ENCODE measurements at places on chromosomes 16 and 17.

- peak; percentile 55 for DNase-seq
Measured at GRCh38 chr17:50139950-50140885, 10.3 kb upstream of the SAMD14 start.

- DNase-seq: no peak
Measured at GRCh38 chr17:43574348-43574747, 28.2 kb upstream of the ETV4 start.

- DNase-seq: no peak
Measured at GRCh38 chr16:62041401-62041800, 5.2 kb upstream of the CDH8 start.

DNA sequence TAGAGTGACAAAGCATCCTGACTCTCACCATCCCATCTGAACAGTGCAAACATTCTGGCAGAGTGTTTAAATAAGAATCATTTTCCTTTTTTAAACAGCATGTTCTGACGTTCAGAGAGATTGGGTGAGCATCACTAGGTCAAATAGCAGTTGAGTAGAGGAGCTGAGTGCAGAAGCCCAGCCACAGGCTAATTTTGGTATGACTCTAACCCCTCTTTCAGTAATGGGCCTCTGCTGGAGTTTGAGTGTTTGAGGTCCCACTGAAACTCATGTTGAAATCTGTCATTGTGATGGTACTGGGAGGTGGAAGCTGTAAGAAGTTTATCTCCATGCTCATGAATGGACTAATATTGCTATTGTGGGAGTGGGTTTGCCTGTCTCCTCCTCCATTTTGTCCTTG, 194.4 kb downstream of the SALL1 start:
- no peak for DNase-seq

GRCh38 chr17:9021158-9021991, at the start of gene NTN1:
TSS of gene NTN1 (plus strand) at chr17:9021510. CDS start at chr17:9022374, 864 bp downstream.
- peak; percentile 28 for DNase-seq

- no peak for DNase-seq
Measured at GRCh38 chr16:8251727-8252126, 338.6 kb downstream of the TMEM114 start.

GRCh38 chr16:58586340-58587030, 43.1 kb downstream of the CNOT1 start:
- DNase-seq: no peak

- DNase-seq: peak; percentile 42
Measured at GRCh38 chr17:62703776-62704380, 76.4 kb downstream of the MRC2 start.

- no peak for DNase-seq
Measured at GRCh38 chr17:81000334-81000630, 8.6 kb downstream of the CHMP6 start.

DNA sequence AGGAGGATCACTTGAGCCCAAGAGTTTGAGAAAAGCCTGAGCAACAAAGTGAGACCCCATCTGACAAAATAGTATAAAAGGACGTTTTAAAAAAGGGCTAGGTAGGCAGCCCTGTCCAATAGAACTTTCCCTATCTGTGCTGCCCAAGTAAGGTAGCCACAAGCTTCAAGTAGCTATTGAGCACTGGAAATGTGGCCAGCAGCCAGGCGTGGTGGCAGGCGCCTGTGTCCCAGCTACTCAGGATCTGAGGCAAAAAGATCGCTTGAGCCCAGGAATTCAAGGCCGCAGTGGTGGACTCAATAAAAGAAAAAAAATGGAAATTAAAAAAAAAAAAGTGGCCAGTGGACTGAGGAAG, 1.5 kb upstream of the NQO1 start:
- DNase-seq: no peak

DNA sequence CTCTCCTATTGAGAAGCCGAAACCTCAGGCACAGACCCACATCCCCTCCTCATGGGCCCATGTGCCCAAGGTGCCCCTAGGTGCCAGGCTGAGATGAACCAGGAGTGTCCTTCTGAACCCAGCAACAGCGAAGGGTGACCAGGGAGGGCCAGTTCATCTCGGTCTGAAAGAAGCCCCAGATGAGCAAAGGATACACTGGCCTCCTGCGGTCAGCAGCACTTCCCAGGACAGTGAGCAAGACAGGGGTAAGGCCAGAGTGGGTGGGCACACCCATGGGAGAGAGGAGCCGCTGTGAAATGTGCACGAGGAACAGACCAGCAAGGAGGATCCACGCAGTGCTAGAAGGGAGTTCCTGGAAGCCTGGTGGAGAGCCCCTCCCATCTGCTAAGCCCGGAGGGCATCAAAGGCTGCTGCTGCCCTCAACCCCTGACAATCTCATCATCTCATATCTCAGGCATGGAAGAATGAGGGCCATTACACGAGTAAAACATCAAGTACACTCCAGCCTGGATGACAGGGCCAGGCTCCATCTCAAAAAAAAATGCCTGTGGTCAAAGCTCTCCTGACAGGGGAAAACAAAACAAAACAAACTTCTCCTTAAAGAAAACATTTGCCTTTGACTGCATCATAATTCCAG, 3.3 kb upstream of the HBZ start:
- no peak for DNase-seq

DNA sequence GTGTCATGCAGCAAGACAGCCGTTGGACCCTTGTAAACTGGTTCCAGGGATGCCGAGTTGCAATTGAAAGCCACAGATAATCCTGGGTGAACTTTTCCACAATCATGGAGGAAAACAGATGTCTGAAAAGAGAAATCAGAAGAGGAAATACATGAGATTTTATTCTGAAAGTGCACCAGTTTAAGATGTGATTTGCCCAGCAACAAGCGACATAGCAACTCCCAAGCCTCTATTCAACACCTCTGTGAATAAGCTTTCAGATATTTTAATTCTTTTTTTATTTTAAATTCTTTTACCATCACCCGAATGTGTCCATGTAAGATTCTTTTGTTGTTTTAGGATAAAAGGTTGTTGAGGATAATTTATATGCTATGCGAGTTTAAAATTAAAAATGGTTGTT, 46.0 kb downstream of the PKD1L3 start:
- DNase-seq: no peak

GRCh38 chr16:88672776-88673175, 9.9 kb upstream of the MVD start:
- no peak for DNase-seq

DNA sequence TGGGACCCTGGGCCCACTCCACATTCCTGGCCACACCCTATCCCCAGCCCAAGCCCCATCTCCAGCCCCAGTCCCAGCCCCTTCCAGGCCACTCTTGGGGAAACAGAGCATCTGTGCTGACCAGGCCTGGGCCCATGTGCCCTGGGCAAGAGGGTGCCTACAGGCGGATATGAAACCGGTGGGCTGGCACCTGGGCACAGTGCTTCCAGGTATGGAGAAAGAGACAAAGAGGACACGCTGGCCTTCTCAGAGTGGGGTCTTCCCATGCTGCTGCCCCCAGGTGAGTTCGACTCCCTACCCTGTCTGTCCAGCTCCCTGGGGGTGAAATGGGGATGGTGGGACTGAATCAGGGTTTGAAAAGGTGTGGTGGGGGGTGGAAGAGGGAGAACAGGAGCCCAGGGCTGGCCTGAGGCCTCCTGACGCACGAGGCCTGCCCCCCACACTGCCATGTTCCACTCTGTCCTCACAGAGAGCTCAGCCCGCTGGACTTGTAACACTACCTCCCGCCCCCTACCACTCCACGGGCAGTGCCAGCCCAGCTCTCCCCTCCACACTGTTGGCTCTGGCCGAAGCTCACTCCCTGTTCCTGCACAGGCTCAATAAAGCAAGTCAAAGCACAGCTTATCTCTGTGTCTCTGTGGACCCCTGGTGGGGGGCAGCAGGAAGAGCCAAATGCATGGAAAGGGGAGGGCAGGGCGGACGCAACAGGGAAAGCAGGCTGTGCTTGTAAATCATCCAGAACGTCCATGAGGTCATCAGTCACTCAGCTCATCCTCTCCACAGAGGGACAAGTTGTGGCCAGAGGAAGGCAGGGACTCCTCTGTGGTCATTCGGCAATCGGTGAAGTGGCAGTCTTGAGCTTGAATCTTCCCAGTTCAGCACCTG, 71.1 kb upstream of the TMEM97 start:
- DNase-seq: no peak

- DNase-seq: no peak
Measured at GRCh38 chr17:60229188-60229802, 79.5 kb downstream of the CA4 start.

Data from stimulated activated CD8-positive, alpha-beta memory T cell treated with anti-CD3 and anti-CD28 coated beads, Interleukin-7, amount 100 ng/mL, for 24 hours (primary cell).